ENCODE measurements at places on chromosomes 3 and 15. TPM values are rescaled to one million over a fixed set of nuclear protein-coding genes. Genes with fewer than 3 reads are reported as not detected.

Gene KCTD6
- total RNA-seq, result 8.1 TPM

DNA sequence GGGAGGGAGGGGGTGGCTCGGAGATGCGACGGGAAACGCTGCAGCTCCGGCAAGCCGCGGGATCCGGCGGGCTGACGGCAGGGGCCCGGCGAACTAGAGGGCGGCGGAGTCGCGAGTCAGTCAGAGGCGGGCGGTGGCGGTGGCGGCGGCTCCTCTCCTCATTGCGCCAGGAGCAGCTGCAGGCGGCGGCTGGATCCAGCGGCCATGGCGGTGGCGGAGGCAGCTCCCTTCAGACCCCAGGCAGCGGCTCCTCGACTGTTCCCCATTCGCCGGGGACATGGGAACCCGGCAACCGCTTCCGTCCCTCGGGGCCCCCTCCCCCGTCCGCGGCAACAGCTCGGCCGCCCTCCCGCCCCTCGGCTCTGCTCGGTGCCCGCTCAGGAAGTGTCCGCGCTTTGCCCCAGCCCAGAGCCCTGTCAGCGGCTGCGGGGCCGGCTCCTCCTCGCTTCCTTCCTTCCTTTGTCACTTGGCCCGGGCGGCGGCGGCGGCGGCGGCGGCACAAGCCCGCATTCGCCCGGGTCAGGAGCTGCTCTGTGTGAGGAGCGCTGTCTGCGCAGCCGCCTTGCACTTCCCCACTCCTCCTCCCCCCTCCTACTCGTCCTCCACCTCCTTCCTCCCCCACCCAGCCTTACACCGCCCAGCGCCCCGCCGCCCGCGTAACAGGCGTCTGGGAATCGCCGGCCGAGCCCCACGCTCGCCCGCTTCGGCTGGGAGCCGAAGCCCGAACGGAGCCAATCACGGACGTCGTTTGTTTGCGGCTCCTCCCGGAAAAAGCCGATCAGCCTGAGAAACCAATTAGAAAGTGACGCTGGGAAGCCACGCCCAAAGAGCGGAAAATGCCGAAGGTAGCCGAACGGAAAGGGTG is at the start of gene GSK3B:
Gene GSK3B, minus strand, starts transcription at position 537 of the 865 bp plus-strand sequence. CDS start 1,013 bp downstream, outside the sequence.
- H3K36me3 ChIP-seq, result no peaks in the 10 kb centered on the region
- no peaks in the 10 kb centered on the region for H3K27me3 ChIP-seq
- peaks cover 12% of the 10 kb centered on the region for H3K4me1 ChIP-seq
- DNase-seq, result peak; percentile 80
- peak within 1 kb of the TSS; percentile 89 for H3K4me3 ChIP-seq

Gene PRTG
- 0.32 TPM for total RNA-seq

DNA sequence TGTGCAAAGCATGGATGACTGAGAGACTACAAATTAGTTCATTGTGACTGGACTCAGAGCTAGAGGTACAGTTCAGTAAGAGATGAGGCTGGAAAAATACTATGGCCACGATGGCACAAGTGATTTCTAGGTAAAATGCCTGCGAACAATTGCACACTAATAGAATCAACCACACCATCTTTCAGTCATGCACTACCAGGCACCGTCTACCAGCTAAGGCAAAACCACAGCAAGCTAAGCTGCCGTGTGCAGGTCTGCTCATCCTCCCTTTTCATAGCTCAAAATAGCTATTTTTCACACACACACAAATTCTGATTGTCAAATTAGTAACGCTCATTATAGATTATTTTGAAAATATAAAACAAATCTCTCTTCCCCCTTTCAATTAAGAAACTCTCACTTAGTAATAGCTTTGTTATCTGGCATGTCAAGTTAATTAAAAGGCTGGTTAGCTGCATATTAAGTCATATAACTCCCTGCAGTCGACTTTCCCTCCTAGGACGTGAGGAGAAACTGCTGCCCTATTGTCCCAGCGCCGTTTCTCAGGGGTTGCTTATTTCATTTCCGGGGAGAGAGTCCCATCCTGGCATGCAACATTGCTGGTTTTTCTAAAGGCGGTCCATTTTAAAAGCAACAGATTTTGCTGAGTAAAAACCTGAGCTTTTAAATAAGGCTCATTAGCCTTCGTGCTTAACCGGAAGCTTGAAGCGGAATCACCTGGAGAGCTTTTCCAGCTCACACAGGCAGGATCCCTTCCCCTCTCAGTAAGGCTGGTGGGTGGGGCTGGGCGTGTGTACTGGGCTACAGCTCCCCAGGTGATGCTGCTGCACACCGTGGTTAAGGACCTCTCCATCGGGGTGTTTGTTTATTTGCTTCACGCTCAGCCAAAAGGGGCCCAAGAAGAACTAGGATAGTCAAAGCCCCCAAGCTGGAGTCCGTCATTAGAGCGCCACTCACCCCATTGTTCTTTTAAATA is 16.9 kb upstream of the MEX3B start:
- H3K36me3 ChIP-seq, result no peaks in the 10 kb centered on the region
- H3K4me3 ChIP-seq, result no peak overlapping the region
- H3K4me1 ChIP-seq, result no peaks in the 10 kb centered on the region
- DNase-seq, result no peak
- no peak overlapping the region for H3K27ac ChIP-seq
- peaks cover 6% of the 10 kb centered on the region for H3K27me3 ChIP-seq

GRCh38 chr15:63517628-63518027 is 13.2 kb downstream of the USP3 start:
- no peaks in the 10 kb centered on the region for H3K27me3 ChIP-seq
- H3K4me1 ChIP-seq, result peaks cover 4% of the 10 kb centered on the region
- H3K27ac ChIP-seq, result no peak overlapping the region
- H3K4me3 ChIP-seq, result no peak overlapping the region
- H3K36me3 ChIP-seq, result no peaks in the 10 kb centered on the region

Gene EMC7
- 73.1 TPM for total RNA-seq

All from colonic mucosa (tissue), 4 donors.